ENCODE measurements at places on chromosomes 2 and 18. TPM values are rescaled to one million over a fixed set of nuclear protein-coding genes. Genes with fewer than 3 reads are reported as not detected.

DNA sequence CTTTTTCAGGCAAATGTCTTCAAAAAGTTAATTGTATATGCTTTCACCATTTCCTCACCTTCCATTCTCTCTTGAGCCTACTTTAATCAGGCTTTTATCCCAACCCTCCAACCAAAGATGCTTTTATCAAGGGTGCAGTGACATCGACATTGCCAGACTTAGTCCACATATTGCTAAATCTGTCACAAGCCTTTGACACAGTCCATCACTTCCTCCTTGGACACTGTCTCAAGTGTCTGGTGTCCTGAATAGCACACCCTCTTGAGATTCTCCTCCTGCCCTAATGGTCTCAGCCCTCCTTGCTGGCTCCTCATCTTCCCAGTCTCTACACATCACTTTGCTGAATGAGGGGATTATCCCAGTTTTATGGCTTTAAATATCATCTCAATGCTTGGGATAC is 147.5 kb upstream of the SLC39A10 start:
- DNase-seq: no peak

The NEB gene
- total RNA-seq: 5.5 TPM

The PRSS56 gene
- not detected for total RNA-seq

DNA sequence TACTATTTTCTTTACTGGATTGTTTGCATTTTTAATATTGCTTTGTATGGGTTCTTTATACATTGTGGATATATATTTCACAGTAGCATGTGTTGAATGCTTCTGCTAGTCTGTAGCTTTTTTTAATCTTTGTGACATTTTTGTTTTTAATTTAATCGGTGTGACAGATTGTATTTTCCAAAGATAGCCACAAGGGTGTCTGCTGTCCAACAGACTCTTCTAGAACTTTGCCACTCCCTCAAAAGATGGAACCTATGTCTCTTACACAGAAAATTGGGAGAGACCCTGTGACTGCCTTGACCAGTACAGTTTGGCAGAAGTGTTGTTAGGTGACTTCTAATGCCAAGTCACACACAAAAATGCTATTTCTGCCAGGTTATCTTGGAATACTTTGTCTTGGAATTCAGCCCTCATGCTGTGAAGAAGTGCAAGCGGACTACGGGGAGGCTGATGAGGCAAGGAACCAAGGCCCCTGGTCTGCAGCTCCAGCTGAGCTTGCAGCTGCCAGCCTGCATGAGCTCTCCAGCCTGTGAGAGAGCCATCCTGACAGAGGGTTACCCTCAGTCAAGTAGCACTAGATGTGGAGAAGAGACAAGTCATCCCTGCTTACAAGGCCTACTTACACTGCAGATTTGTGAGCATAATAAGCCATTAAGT is 110.8 kb downstream of the TDRD15 start:
- DNase-seq: no peak

DNA sequence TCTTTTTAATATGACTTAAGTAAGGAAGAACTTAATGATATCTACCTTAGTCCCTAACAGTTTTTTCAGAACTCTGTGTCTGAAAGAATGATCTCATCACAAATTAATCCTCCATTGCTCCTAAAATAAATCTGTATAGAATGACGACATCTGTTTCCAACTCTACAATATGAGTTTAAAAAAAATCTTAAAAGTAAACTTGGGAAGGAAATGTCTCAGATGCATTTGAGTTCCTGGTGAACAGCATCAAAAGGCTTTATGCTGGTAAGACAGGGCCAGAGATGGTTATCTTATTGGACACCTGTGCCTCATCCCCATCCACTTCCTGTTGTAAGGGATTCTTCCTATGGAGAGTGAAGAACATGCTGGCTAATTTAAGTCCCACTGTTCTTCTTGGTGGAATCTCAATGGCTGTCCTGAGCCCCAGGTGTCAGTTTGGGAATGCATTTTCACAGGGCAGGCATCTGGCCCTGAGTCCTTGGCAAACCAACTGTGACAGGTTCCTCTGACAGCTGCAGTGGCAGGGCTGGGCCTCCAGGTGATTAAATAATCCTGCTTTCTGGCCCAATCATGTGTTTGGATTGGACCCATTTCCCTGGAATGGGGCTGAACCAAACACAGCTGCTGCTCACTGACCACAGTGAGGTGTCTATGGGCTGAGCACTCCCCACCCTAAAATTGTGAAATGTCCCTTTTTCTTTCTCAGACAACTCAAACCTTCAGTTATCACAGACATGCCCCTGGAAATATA is 12.9 kb upstream of the NCKAP5 start:
- DNase-seq: peak; percentile 68

The DPP10 gene
- total RNA-seq: 8.2 TPM

DNA sequence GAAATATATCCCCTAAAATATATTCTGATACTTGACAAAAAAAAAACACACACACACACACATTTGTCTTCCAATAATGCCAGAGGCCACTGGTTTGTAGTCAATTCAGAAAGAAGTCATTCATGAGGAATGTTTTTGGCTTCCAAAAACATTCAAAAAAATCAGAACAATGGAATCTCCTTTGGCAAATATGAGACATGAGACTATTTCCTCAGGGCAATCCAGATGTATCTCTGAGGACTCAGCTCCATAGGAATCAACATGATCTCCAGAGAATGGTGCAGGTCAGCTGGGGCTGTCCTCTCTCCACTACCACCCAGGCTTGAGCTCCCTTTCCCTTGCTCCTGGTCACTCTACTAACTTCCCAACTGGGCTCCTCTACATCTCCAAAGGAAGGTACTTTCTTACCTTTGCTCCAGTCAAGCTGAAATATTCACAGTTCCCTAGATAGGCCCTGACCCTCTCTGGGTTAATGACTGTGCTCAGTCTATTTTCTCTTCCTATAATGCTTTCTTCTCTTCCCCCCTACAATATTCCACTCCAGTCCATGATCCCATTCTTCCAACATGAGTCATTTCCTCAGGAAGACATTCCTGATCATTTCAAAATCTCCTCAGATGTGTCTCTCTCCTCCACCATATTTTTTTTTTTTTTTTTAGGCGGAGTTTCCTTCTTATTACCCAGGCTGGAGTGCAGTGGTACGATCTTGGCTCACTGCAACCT is 145.3 kb downstream of the C1D start:
- DNase-seq: no peak

The TMEM247 gene
- total RNA-seq: not detected

DNA sequence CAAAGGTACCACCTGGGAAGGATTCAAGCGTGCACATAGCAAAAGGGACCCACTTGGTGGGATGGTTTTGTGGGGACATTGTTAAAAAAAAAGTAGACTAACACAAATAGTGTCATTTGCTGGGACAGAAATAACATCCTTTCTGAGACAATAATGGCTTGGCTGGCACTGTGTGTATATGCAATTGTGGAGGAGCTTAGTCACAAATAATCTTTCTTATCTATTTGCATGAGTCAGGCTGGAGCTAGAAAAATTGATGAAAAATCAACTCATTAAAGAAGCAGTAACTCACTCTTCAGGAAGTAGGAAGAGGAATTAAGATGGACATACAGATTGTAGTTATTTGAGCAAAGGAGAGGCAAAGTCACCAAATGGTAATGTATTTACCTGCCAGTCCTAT is 29.5 kb upstream of the ITGB6 start:
- DNase-seq: no peak

DNA sequence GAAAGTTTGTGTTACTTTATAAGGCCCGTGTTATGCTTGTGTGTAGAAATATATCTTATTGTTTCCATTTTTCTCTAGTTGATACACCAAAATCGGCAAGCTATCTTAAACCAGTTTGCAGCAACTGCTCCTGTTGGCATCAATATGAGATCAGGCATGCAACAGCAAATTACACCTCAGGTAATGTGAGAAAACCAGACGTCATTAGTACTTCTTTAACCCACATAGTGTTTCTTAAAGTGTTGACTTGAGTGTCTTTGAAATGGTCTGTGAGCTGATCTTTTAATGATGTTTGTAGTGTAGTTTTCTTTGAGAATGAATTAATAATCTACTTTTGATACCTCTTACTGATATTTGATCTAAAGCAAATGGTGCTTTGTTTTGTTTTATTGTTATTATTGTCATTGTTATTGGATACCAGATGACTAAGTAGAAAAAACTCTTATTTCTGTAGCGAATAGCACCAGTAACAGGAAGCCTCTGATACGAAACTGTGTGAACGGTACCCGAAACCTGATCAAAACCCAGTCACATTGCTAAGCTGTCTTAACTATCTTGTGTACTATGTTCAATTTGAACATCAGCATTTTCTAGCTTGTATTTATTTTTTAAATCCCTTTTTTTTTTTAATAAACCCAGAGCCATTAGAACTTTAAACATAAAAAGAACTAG is 53.7 kb downstream of the PTRHD1 start:
- DNase-seq: no peak

All from endodermal cell (in vitro differentiated cells).